ENCODE measurements at places on chromosomes 3 and 15. TPM values are rescaled to one million over a fixed set of nuclear protein-coding genes. Genes with fewer than 3 reads are reported as not detected.

Gene APBA2
- total RNA-seq, result 18.8 TPM

Gene CYP1A2
- not detected for total RNA-seq

Gene WDR49
- total RNA-seq, result not detected

Gene SPSB4
- total RNA-seq, result 0.15 TPM

Gene OR5K3
- not detected for total RNA-seq

Gene TMEM207
- not detected for total RNA-seq

Gene MAP1A
- total RNA-seq, result 0.76 TPM

Gene FBXO40
- total RNA-seq, result not detected
